ENCODE measurements at places on chromosomes 2 and 18. TPM values are rescaled to one million over a fixed set of nuclear protein-coding genes. Genes with fewer than 3 reads are reported as not detected.

GRCh38 chr2:75719616-75720015, 8.9 kb upstream of the GCFC2 start:
- no peak for DNase-seq

DNA sequence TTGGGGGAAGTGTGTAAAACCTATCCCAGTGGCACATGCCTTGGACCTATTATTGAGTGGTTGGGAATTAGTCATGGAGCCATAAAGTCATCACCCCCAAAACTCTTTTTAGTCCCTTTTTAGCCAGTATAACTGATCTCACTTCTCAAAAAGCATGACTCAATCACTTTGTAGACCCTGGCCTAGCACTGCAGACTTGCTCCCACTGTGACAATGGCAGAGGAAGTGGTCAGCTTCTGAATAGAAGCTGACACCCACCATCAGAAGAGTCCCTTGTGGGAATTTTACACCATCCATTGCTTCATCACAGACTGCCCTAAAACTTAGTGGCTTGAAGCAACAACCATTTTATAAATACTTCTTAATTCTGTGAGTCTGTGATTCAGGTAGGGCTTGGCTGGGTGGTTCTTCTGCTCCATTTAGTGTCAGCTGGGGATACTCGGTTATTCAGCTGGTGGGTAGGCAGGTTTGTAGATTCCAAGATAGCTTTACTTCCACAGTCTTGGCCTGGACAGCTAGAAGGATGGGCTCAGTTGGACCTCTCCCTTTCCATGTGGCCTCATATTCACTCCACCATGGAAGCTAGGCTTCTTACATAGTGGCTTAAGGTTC, 10.8 kb upstream of the ITGA6 start:
- no peak for DNase-seq

The CHPF gene
- 27.8 TPM for polyA plus RNA-seq

DNA sequence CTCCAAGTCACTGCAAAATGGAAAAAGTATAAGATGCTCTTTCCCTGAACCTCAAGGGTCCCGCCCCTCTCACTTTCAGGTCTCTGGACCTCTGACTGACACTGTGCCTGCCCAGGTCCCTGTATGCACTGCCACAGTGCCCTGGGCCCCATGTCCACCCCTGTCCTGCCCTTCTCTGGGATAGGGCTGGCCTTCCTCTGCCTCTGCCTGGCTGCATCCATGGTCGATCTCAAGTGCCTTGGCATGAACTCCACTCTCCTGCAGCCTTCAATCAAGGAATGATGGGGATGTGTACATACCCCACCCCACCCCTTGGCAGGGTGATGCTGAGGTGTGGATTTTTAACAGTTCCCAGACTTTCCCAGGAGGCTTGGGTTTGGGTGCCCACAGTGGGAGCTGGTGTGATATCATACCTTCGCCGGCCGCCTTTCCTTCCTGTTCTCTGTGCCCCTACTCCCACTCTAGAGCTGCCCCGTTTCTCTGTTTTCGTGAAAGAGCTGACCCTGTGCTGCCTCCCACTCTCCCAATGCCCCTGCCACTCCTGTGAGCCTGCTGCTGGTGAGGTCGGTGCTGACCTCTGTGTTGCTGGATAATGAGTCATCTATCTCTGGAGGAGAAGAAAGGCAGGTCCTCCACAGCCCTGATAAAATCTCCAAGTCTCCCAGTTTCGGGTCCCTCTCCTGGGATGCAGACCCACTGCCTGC, 18.9 kb downstream of the PTPN18 start:
- no peak for DNase-seq

DNA sequence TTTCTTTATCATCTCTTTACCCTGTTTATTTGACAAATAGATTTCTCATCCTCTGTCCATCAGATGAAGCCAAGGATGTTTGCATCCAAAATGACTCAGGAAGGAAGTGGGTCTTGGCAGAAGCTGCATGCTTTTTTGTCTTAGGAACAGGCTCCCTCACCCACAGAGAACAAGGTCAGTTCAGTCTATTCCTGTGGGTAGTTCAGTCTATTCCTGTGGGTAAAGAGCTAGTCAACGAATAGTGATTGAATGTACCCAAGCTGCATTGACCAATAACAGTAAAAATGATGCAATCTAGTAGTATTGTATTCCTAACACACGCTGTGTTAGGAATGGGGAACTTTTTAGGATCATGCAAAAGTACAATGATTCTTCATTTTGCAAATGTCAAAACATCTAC, 290.8 kb upstream of the TANK start:
- DNase-seq: no peak

The HSBP1L1 gene
- polyA plus RNA-seq: 19.0 TPM

DNA sequence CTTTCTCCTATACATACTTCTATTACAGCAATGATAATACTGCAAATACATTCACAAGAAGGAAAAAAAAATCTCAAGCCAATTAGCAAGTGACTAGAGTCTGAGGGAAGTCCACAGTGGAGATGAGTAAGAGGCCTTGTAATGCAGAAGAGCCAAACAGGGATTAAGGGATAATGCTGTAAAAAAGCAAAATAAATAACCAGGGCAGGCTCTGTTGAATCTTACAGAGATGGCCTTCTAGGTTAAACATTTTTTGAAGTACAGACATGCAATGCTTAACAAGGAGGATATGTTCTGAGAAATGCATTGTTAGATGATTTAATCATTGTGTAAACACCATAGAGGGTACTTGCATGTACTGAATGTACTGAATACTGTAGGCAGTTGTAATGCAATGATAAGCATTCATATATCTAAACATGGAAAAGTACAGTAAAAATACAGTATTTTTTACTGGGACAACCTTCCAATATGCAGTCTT, 122.1 kb upstream of the RMDN2 start:
- DNase-seq: no peak

DNA sequence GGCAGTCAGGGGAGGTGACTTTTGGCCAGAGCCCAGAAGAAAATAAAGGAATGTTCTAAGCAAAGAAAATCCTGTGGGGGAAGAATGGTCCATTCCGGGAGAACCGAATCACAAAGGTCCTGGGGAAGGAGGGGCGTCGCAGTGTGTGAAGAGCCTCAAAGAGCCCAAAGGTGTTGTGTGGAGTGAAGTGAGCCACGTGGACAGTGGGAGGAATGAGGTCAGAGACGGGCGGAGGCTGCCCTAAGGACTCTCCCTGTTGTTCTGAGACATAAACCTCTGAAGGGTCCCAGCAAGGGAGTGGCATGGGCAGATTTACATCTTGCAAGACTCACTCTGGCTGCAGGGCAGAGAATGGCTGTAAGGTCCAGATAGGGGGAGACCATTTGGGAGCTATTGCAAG, 91.3 kb upstream of the SEC11C start:
- no peak for DNase-seq

DNA sequence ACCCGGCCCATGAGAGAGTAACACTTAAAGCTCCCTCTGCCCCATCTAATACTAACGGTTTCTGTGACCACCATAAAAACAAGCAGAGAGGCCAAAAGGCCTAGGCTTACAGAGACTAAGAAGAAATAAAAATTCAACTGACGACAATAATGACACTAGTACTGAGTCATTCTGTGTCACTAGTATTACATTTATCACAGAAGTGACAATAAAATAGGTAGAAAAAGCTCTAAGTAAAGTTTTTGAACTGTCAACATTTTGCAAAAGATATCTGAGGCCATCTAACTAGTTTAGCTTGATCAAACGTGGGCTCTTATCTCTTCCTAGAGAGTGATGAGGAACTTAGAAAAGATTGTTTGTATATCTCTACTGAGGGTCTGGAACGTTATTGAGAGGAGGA, 35.6 kb downstream of the AP1S3 start:
- no peak for DNase-seq

- no peak for DNase-seq
Measured at GRCh38 chr2:168683996-168684395, 118.4 kb upstream of the NOSTRIN start.

DNA sequence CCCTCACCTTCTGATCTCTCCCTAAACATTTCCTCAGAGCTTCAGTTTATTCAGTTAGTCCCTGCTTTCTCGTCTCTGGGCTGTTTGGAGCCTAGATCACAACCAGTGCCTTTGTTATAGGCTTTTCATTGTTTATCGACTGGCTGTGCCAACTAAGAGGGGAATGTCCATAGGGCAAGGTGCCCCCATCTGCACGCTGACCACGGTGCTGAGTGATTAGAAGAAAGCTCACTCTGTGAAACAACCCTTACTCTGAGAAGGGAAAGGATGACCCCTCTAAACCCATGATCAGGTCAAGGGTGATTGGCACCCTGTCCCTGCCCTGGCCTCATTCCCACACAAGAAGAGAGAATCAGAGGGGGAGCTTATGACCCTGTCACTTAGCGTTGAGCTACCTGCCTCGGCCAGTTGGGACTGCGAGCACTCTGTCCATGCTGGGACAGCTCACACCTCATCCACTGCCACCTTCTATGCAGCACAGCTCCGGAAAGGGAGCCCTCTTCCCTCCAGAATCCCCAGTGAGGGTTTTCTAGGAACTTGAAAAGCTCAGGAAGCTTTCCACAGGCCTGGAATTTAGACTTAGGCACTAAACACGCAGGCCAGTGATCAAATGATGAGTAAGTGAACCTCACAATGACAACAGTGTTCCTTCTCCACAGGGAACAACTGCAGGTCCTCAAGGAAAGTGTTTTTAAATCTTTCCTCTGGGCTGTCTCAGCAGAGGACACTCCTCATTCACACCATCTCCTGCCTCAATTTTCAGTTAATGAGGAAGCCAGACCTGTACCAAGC, 2.3 kb upstream of the ACTG2 start:
- no peak for DNase-seq

DNA sequence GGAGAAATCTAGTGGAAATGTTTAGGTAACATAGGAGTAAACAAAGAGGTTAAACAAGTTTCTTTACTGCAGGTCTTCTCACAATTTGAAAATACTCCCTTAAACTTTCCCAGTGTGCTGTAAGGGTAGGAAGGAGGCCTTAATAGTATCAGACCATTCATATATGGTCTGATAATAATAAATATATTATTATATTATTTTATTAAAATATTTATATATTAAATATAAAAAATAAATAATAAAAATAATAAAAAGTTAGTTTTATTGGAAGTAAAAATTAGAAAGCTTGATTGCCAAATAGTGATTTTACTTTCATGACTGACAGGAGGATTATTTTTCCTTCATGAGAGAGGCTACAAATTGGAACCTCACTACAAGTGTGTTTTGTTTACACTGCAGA, 7.1 kb downstream of the NOSTRIN start:
- DNase-seq: no peak

DNA sequence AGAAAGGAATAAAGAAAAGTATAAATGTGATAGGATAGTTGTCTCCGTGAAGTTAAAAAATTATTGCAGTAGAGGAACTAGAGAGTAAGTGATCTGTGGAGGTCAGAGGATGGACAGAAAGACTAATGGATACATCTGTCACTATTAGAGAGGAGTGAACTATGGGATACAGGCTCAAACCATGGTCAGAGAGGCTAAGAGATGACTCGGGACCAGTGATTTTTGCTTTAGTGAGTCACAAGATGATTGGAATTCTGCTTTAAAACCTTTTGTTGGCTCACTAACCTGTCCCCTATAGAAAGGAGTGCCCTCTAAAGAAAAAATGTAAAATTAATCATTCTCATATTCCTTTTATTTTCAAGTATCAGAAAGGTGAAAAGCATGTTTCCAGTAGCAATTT, 30.3 kb downstream of the ALMS1 start:
- no peak for DNase-seq
